ENCODE measurements at places on chromosomes 5 and 9.

DNA sequence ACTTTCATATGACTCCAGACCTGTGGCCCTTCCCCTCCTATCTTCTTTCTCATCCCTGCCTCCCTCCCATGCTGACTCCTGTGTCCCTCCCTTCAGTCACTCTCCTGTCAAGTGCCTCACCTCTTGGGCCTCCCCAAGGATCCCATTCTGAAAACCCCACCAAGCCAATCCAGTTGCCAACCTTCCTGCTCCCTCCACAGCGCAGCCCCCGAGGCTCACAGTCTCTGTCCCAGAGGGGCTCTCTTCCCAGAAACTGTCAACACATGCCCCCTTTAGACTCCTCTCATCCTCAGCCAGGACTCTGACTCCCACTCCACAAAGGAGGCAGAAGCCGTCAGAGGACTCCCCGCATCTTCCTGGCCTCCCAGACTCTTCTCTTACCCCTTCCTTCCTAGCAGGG lies 30.8 kb downstream of the ACSL6 start:
- DNase-seq: no peak

DNA sequence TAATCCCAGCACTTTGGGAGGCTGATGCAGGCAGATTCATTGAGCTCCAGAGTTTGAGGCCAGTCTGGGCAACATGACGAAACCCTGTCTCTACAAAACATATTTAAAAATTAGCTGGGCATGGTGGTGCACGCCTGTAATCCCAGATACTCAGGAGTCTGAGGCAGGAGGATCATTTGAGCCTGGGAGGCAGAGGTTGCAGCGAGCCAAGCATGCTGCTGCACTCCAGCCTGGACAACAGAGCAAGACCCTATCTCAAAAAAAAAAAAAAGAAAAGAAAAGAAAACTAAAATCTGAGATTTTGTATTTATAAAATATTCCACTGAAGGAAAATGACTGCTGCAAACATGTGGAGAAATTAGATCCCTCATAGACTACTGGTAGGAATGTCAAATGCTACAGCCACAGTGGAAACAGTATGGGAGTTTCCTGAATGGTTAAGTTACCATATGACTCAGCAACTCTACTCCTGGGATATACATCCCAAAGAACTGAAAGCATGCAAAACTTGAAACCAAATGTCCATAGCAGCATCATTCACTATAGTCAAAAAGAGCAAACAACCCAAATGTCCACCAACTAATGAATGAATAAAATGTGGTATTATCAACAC lies 106.1 kb downstream of the UBAP2 start:
- DNase-seq: no peak

DNA sequence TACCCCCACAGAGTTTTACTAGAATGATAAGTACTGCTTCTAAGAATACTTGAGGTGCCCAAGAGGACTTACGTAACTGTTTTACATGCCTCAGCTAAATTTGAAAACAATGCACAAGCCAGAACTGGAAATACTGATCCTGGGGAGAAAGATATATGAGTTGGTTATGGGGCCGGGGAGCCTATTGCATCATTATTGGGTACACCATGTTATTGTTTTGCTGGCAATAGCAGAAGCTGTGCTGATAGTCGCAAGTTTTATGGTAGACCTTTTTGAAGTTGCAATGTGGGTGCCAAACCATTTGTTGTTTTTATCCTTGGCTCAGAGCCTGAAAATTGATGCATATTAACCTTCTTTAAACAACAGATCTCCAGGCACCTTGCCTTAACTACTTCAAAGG lies 108.4 kb upstream of the DHFR start:
- DNase-seq: no peak

- no peak for DNase-seq
Observed at GRCh38 chr5:88792144-88792840, 90.7 kb downstream of the MEF2C start.

DNA sequence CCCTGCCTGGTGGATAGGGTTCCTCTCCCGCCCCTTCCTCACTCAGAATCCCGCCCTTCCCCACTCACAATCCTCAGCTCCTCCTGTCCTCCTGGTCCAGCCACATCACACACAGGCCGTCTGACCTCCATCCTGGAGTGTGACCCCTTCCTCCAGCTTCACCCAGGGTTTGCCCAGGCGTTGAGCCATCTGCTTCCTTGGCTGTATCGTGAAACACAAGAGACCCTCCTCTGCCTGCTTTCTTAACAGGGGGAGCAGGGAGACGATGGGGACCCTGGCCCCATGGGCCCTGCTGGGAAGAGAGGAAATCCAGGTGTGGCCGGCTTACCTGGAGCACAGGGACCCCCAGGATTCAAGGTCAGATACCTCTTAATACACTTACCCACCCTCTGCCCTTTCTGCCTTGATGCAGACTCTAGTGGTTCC lies 32.3 kb upstream of the ORM1 start:
- no peak for DNase-seq

DNA sequence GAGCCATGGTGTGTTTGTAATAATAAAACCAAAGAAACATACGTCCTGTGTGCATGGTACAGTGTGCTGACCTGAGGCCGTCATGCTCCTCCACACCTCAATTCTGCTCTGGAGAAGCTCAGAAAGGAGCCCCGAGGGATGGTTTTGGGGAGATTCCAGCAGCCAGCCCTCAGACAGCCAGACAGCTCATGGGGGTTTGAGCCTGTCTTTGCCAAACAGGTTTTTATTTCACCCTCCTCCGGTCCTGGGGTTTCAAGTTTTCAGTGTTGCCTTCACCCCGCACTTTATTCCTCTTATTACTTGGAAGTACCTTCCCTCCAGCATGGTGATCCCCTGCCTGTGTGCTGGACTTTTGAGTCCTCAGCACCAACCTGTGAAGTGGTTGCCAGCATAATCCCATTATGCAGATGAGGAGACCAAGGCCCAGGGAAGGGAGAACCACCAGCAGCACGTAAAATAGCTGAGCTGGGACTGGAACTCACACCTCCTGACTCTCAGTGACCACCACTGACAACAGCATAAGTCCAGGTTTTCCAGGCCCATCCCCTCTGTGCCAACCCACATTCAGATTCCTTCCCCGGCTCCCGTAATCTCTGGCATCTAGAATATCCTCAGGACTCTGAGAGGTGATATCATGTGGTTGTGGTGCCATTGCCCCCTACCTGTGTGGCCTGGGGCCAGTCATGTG lies 35.1 kb downstream of the TGFBI start:
- DNase-seq: no peak

DNA sequence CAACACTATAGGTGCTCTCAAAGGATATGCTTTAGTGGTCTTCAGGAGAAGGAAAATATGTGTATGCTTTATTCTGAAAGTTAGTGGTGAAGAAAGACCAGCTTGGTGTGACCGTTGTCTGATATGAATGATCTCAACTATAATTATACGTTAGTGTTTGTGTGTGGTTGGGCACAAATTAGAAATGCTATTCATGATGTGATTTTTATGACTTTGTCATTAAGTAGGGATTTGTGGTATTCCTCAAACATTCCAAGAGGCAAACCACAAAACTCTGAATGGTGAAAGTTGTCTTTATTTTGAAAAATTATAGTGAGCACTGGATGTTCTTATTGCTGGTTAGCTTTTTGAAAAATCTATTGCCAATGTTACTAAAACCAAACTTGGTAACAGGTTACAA lies 6.2 kb upstream of the F2R start:
- DNase-seq: no peak

- no peak for DNase-seq
Observed at GRCh38 chr9:132044176-132044875, 35.3 kb downstream of the MED27 start.

GRCh38 chr5:32627219-32627870 lies 42.0 kb downstream of the SUB1 start:
- no peak for DNase-seq

- DNase-seq: no peak
Observed at GRCh38 chr5:81751836-81752643, 1.1 kb upstream of the SSBP2 start.

- no peak for DNase-seq
Observed at GRCh38 chr5:65009207-65009606, 240.5 kb downstream of the CWC27 start.

GRCh38 chr9:14911046-14911445 lies 818 bp upstream of the FREM1 start:
- DNase-seq: no peak

GRCh38 chr5:179478624-179479023 lies 71.7 kb upstream of the RUFY1 start:
- no peak for DNase-seq

DNA sequence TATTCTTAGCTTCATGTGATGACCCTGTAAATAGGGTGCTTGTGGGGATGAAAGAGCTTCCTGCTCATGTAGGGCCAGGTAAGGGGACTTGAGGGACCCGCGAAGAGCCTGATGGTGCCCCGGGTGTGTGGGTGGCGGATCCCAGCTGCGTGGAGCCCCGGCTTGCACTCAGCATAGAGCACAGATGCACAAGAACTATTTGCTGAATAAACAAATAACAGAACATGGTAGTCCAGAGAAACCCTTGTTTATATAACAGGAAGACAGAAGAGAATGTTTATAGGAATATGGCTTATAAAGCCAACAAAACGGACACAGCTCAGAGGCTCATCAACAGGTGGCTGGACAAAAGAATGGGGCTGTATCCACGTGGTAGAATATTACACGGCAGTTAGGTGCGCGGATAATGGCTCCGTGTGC lies 106.9 kb upstream of the COL5A1 start:
- DNase-seq: no peak

GRCh38 chr5:40098313-40098712 lies 581.4 kb upstream of the PTGER4 start:
- no peak for DNase-seq

GRCh38 chr9:38431116-38431515 lies 6.9 kb upstream of the IGFBPL1 start:
- DNase-seq: no peak
